ENCODE measurements at places on chromosomes 12 and 14.

DNA sequence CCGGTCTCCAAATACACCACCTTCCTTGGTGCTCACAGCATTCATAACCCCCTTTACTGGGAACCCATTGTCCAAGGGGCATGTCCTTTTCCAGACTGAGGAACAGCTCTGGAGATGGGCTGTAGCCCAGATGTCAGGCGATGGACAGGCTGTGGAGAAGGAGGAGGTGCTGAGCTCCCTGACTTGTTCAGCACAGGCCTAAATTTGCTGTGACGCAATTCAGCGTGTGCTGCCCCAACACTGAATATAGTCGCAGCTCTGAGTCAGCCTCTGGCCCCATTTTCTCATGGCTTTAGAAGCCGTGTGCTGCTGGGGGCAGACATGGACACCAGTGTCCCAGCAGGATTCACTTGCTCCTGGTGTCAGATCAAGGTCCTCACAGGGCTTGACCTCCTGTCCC lies 269.1 kb downstream of the EMP1 start:
- no peak for DNase-seq

- DNase-seq, result no peak
Observed at GRCh38 chr14:79018836-79019235, 848.7 kb downstream of the NRXN3 start.

DNA sequence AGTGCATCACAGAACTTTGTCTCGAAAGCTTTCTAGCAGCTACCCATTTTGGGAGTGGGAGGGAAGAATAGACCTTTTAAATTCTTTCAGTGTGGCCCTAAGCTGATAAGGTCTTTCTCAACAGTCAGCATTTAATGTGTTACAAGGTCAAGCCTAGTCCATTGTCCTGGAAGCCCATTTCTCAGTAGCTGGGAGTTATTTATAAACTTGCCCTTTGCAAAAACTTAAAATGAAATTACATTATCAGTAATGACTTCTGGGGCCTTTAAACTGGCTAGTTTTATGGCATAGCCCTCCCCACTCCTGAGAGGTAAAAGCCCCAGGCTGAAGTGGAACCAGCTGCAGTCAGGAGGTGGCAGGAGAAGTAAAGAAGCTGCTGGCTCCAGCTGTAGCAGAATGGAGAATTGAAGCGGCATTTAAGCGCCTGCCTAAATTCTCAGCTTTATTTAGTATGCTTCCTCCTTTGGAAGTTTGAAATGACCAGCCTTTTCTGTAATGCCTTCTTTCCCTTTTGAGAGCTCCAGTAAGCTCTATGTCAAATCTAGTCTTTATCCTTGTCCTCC lies 12.4 kb downstream of the COPZ1 start:
- no peak for DNase-seq

- DNase-seq, result no peak
Observed at GRCh38 chr14:61489512-61489911, 168.1 kb downstream of the PRKCH start.

DNA sequence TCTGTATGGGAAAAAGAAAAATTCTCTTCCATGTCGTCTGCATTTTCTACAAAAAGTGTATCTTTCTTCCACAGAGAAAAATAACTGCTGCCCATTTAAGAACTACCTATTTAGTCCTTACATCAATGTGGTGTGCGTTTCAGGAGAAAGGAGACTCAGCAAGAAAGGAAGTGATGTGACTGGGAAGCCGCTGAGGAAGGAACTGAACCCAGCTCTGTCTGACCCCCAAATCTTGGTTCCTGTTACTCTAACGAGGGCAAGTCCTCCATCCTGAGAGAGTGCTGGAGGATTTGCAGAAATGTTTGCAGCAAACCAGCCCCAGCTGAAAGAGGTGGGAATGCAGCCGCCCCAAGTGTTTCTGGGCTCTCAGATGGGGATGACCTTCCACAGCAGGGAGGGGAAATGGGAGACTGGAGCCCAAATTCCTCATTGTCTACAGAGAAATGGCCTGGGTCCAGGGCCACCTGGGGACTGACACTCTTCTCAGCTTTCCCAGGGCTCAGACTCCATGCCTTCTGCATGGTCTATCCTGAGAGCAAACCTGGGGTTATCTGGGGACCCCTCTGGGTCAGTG lies 6.7 kb upstream of the MLEC start:
- no peak for DNase-seq

GRCh38 chr14:59634617-59635016 lies 58.0 kb upstream of the CCDC175 start:
- no peak for DNase-seq
